ENCODE measurements at places on chromosomes 16 and 17.

DNA sequence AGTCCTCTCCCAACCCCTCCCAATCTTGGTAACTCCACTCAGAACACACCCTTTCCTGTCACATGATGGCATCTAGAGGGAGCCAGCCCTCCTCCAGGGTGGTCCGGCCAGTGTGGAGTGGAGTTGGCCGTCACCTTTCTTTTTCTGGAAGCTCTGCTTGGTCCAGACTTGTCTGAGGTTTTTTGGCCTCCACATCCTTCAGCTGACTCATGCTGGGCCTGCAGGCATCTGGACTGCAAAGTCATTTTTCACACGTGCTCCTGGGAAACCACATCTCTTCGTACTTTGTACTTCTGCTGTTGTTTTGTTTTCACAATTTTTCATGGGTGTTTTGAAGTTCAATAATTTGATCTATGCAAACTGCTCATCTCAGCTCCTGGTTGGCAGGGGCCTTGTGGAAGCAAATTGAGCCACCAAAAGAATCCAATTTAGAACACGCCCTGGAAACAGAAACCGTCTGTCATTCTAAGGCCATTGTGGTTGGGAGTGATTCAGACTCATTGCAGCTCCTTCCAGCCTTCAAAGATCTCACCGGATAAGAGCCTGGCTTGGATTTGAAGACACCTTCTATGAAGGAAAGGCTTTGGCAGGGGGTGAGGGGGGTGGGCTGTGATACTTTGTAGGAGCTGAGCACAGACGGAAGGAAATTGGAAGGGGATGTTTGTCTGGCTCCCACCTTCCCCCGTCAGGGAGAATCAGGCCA, 42.4 kb upstream of the NF1 start:
- peak; percentile 74 for DNase-seq

GRCh38 chr17:14381606-14382005, 80.7 kb downstream of the HS3ST3B1 start:
- DNase-seq, result no peak

DNA sequence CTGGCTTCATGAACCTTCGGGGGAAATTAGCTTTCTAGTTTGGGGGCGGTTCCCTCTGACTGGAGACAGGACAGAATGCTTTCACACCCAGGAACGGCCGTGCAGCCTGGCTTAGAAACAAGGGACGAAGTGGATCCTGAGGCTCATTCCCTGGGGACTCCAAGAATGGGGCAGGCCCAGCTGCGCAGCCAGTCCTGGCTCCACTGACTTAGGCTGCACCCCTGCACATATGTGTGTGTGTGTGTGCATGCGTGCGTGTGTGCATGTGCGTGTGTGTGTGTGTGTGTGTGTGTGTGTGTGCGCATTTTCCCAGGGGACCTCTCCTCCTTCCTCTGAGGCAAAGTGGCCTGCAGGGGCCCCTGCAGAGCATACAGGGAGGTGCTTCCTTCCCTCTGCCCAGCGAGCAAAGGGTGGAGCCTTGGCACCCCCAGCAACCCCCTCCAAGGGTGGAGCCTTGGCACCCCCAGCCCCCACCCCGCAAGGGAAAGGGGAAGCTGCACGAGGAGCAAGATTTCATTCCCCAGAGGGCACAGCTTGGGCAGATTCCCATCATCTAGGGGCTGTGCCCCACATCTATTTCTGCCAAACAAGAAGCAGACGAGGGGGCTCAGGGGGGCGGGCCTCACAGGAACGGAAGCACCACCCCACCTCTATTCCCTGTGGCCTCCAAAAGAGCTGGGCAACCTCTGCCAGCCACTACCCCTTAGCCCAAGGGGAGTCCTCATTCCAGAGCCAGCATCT, 97.6 kb upstream of the CBX4 start:
- DNase-seq, result no peak

DNA sequence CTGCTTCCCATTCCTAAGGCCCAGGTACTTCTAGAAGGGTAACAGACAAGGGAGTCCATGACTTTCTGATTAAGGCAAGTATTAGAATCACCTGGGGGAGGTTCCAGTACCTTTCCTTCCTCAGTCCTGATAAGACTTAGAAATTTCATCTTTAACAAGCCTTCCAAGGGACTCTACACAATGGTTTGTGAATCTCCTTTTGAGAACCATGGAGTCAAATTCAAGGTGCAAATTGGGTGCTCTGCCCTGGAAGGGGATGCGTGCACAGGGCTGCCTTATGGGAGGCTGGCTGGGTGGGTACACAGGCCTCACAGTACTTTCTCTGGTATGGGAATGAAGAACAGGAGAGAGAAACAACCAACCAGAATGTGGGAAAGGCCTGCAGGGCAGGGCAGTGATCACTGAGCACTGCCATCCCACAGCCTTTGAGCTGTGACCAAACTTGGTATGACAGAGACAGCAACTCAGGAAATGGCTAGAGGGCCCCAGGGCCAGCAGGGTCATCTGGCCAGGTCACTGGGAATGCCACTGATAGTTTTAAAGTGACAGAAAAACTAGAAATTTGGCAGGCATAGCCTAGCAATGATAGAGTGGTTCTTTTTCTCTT, 3.6 kb upstream of the TMIGD1 start:
- peak; percentile 37 for DNase-seq

DNA sequence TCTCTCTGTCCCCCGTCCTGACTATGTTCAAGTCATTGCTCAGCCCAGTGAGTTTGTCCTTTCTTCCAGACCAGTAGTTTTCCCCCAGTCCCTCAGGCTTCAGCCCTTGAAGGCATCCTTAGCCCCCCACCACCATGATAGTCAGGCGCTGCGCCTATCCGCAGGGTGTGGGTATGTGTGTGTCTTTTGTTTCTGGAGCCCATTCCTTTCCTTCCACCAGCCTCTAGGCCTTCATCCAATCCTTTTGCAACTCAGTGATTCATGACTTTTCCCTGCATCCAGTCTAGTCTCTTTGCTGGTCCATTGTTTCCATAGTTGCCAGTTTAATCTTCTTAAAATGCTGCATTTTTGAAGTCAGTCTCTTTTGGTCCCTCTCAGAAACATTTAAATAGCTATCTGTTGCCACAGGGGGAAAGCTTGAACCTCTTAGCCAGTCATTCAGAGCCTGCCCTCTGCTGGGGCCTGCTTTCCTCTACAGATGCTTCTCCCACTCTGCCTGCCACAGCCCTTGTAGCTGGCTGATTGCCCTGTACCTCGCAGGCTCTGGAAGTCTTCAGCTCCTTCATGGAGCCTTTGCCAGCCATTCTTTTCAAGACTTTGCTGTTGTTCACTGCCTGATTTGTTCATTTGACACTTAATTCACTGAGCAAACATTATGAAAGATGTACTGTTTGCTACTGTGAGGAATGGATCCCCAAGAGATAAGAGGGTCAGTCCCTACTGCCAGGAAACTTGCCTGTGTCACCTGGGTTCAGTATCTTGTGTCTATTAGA, 55.9 kb upstream of the ADCY7 start:
- peak; percentile 82 for DNase-seq

Measured in suppressor macrophage (primary cell).